ENCODE measurements at places on chromosomes 12 and 14.
A peak's percentile ranks its signal among the peaks of the same experiment; 100 is the strongest.

DNA sequence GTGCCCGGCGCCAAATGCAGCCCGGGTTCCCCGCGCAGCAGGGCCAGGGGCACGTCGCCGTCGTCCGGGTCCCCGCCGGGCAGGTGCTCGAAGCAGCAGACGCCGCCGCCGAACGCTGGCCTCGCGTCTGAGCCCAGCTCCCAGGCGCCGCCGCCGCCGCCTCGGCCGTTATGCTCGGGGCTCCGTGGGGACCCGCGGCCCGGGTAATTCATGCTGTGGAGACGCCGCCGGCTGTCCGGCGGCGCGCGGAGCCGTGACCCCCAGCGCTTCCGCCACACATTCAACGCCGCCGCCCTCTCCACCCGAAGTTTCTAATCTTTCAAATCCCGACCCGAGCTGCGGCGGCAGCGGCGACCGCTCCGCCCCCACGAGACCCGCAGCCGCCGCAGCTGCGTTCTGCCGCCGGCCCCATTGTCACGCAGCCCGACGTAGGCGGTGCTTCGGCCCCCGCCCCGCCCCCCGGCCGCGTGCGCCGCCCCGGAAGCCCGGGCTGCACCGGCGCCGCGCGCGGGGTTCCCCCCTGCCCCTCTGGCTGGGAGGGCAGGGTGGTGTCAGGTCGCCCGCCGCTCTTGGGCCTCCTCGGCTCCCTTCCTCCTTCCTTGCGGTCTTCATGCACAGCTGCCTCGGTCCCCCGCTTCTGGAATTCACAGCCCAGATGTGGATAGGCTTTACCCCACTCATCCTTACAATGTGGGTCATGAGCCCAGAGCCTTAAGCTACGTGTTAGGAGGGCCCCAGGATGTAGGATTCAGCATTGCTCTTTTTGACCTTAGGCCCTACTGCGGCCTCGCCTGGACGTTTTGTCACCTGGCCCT lies at the start of gene DDHD1:
Gene DDHD1, minus strand, starts transcription at position 437 of the 815 bp plus-strand sequence. Its CDS starts 225 bp downstream, at position 212.
- peak; percentile 92 for DNase-seq

GRCh38 chr14:72898448-72898847 lies 4.5 kb upstream of the DPF3 start:
- no peak for DNase-seq

DNA sequence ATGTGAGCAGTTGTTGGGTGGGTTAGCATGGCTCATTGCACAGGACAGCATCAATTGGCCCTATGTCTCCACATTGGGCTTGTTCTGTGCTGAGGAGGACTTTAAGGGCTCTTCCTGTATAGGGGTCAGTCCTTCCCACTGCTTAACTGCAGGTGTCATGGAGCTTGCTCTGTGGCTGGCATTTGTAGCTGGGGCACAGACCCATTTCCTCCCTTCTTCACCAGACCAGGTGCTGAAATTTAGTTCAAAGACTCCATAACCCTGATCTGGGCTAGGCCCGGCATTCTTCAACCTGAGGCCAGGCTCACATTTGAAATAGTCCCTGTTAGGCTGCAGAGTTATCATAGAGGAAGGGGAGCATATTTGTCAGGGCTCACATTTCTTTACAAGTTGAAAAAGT lies 12.8 kb downstream of the CHST11 start:
- DNase-seq, result no peak

GRCh38 chr14:106459971-106460730 lies 933.8 kb downstream of the TMEM121 start:
- DNase-seq, result no peak

DNA sequence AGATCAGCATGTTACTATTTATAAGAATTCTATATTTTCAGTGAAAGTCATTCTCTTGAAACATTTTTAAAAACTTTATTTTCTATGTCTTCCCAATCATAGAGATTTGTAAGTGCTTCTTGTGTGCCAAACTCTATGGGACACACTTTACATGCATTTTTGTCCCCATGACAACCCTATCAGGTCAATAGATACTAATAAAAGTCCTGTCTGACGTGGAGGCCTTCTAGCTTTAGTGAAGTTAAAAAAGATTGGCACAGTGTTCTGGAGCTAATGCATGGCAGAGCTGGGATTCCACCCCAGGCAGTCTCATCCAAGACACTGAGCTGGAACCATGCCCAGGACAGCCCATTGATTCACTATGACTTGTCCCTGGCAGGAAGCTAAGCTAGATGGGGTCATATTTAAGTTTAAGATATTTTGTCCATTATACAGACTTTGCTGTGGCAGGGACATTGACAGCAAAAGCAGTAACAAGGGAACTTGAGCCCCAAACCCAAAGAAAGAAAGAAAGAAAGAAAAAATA lies 28.1 kb downstream of the TTC6 start:
- no peak for DNase-seq

DNA sequence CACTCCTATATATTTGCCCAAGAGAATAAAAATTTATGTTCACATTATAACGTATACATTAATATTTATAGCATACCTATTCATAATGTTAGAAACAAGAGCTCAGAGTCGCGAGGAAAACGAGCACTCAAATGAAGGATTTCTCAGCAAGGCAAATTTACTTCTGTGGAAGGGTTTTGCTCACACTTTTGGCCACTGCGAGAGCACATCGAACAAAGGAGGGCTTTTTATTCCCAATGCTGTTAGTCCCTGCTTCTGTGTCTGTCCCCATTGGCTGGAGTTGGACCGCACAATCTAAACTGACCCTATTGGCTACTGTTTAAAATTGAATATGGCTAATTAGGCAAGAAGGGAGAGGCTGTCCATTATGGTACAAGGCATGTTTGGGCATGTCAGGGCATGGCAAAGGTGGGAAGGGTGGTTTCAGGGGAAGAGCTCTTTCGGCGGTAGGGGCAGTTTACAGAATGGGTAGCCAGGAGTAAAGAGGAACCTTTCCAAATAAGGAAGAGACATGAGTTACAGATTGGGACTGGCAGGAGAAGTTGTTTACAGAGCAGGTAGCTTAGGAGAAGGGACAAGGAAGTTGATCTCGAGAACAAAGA lies 702.9 kb downstream of the TRHDE start:
- DNase-seq, result no peak

DNA sequence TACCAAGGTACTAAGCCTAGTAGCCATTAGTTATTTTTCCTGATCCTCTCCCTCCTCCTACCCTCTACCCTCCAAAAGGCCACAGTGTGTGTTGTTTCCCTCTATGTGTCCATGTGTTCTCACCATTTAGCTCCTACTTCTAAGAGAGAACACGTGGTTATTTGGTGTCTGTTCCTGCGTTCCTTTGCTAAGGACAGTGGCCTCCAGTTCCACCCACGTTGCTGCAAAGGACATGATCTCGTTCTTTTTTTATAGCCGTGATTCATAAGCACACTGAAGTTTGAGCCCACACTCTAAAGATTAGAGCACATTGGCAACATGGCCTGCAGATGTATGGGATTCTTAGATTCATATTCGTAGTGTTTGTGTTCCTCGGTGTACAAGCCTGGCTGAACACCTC lies 8.1 kb upstream of the STX2 start:
- no peak for DNase-seq

GRCh38 chr14:89507926-89508460 lies 91.0 kb upstream of the FOXN3 start:
- DNase-seq, result no peak

GRCh38 chr12:32183650-32184049 lies 77.0 kb downstream of the BICD1 start:
- DNase-seq, result no peak

DNA sequence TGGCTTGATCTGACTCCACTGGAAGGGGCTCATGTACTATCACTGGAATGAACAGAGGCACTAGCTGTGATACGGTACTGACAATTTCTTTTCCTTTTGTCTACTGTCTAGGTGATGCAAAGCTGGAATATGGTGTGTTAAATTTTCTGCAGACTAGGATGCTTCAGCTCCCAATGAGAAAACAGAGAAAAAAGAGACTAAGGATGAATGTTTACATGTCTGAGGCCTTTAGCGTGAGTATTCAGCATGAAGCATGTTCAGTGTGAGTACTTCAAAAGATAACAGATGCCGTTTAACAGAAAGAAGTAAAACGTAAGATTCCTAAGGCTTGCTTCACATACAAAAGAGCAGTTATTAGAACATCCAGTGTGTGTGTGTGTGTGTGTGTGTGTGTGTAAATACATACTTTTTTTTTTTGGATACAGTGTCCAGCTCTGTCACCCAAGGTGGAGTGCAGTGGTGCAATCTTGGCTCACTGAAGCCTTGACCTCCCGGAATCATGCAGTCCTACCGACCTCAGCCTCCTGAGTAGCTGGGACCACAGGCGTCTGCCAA lies 92.3 kb upstream of the FERMT2 start:
- DNase-seq, result peak; percentile 19

- DNase-seq, result no peak
Measured at GRCh38 chr14:104651876-104652260, 37.5 kb upstream of the INF2 start.

- DNase-seq, result no peak
Measured at GRCh38 chr12:85676816-85677749, 159.1 kb downstream of the RASSF9 start.

- peak; percentile 95 for DNase-seq
Measured at GRCh38 chr12:65169320-65170208, at the start of gene LEMD3. LEMD3 (plus strand) TSS chr12:65169583; CDS start chr12:65169597, 14 bp downstream.

DNA sequence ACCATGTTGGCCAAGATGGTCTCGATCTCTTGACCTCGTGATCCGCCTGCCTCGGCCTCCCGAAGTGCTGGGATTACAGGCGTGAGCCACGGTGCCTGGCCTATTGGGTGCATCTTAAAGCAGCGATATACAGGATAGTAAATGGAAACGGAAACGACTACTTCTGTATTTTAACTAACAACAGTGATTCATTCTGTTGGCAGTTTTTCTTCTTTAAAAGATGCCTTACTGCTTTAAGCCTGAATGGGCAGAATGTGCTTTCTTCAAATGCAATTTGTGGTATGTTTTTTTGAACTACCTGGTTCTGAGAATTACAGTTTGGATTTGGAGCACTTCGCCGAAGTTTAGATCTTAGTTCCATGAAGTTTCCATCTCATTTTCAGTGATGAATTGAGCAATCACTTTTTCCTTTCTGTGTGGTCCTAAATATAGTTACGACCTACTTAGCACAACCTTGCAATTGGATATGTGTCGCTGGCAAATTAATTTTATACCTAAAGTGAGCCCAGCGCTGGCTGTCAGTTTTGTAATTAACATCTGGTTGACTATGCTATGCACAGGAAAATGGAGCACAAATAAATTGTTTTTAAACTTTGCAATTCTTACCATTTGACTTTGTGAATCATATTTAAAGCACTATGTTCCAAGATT lies 53.6 kb upstream of the EIF5 start:
- no peak for DNase-seq

DNA sequence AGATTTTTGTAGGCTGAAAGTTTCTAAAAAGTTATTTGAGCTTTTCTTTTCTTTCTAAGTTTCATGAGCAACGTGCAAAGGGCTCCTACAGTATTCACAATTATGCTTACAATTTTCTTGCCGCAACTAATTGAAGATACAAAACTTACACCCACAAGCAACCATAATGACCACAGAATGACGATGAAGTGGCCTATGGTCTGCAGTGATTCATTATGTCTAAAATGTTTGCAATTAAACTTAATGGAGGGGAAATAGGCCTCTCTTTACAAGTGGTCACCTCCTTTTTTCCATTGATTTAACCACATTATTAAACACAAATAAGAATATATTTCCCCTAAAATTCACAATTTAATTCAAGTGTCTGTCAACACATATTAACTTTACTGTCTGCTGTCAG lies 732.6 kb upstream of the FLRT2 start:
- no peak for DNase-seq

- no peak for DNase-seq
Measured at GRCh38 chr12:1657688-1658087, 28.7 kb downstream of the WNT5B start.

- DNase-seq, result peak; percentile 63
Measured at GRCh38 chr12:3216726-3217682, 139.8 kb downstream of the TSPAN9 start.

DNA sequence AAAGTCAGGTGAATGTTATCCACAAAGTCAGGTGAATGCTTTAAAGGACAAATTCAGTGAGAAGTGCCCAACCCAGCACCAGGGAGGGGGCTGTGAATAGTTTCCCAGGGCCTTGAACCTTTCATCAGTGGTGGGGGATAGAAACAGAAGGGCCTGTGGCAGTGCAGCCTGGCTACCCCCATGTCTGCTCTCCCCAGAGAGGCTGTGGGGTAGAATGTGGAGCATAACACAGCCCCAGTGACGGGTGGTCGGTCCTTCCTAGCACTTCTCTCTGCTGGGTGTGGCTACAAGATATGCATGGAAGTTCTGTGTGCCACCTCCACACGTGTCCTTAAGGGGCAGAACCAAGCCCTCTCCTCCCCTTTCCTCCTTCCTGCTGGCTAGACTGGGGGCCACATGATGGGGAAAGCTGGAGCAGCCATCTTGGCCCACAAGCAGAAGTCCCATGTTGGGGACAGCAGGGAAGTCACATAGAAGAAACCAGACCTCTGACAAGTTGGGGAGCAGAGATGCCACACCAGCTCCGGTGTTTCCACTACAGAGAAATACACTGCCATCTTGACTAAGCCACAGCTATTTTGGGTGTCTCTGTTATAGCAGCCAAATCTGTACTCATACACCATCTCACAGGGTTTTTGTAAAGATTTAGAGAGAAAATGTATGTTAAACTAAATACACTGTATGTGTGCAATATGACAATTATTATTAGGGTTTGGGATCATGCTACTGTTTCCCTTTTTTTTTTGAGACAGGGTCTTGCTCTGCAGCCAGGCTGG lies 17.0 kb downstream of the RITA1 start:
- no peak for DNase-seq

GRCh38 chr12:111434680-111435338 lies 29.1 kb downstream of the SH2B3 start:
- DNase-seq, result peak; percentile 84

DNA sequence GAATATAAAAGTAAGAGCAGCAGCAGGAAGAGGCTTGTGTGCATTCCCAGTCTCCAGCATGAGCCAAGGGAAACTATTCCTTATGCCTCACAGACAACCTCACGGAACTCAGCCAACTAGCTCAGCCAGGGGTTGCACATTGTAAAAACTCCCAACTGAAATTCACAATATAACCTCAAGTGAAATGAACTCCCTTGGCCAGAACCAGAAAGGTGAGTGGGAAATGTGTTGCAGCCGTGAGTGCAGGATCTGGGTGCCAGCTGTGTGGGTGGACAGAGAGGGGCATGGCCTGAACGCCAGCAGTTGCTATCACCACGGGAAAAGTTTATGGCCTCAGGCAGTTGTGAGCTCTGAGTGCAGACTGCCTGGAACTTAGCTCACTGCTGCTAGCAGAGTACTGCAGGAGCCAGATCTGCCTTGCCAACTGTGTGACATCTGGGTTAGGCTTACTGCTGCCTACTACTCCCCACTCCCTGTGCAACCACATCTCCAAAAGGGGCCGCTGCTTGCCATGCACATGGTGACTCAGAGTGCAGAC lies 2.3 kb upstream of the CLEC1A start:
- peak; percentile 63 for DNase-seq

GRCh38 chr12:38809832-38810231 lies 95.6 kb downstream of the CPNE8 start:
- no peak for DNase-seq

Measured in right cardiac atrium (tissue), 5 donors.